Naive thymus-derived CD8-positive, alpha-beta T cell (primary cell): ENCODE measurements at places on chromosomes 12 and 14.

DNA sequence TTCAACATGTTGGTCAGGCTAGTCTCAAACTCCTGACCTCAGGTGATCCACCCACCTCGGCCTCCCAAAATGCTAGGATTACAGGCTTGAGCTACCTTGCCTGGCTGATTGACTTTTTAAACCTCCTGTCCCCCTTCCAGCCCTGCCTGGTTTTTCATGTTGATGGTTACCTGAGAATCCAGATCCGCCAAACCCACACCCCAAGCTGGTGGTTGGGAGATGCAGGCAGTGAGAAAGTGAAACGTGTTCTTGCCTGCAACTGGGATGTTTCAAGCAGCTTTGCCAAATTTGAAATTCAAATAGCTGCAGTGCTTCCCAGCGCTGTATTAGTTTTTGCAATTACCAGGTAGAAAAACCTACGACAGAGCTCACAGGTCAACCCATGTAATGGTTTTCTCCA is 238.3 kb upstream of the PWP1 start:
- no peak for DNase-seq

DNA sequence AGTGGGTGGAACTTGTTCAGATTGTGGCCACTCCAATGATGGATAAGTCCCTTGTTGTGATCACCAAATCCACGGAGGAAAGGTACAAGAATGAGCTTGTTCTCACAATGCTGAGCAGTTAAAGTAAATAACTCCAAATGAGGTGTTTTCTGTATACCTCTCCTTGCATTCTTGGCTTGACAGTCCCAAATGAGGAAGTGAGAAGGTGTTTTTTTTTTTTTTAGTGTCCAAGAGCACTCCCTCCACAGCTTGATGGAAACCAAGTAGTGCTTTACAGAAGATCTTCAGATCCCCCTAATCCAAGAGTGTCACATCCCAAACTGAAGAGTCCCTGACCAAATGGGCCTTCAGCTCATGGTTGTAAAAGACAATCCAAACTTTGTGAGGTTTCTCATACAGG is 153.6 kb downstream of the ATP23 start:
- DNase-seq = no peak

- DNase-seq = no peak
Measured at GRCh38 chr12:103557628-103558010, 29.5 kb upstream of the STAB2 start.

GRCh38 chr12:28099871-28100270 is 90.4 kb upstream of the CCDC91 start:
- no peak for DNase-seq

GRCh38 chr14:22460461-22461195 is 128.4 kb downstream of the DAD1 start:
- no peak for DNase-seq

- no peak for DNase-seq
Measured at GRCh38 chr12:2284321-2284813, 231.6 kb downstream of the CACNA1C start.

- no peak for DNase-seq
Measured at GRCh38 chr12:1646569-1647284, 17.7 kb downstream of the WNT5B start.

- DNase-seq = no peak
Measured at GRCh38 chr12:132618683-132619043, at the start of gene P2RX2. Gene P2RX2, plus strand, starts transcription at chr12:132618776. Its CDS starts 41 bp downstream, at chr12:132618817.

DNA sequence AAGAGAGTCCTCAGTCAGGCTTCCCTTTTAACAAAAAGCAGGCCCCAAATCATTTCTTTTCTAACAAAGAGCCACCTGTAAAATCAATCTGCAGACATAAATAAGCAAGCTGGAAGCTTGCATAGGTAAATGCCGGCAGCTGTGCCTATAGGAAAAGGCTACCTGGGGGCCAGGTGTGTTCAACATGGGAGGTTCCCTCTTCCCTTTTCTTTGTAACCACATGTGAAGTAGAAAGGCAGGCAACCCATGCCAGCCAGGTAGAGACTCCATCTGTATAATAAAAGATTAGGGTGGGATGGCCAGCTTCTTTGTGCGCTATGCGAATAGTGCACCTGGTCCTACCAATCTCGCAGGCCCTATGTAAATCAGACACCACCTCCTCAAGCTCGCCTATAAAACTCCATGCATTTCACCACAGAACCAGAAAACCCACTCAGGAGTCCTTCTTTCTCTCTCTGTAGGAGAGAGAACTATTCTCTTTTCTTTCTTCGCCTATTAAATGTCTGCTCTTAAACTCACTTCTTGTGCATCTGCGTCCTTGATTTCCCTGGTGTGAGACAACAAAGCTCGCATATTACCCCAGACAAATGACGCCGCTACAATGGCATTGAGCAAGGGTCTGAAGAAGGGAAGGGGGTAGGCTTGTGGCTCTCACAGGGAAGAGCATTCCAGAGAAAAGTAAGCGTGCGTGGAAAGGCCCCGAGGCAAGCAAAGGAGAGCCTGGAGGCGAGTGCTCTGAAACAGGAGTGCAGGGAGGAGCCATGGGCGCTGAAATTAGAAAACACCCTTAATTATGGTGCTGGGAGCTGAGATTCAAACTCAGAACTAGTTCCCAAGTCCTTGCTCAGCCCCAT is 67.2 kb downstream of the TTC9 start:
- DNase-seq = no peak

DNA sequence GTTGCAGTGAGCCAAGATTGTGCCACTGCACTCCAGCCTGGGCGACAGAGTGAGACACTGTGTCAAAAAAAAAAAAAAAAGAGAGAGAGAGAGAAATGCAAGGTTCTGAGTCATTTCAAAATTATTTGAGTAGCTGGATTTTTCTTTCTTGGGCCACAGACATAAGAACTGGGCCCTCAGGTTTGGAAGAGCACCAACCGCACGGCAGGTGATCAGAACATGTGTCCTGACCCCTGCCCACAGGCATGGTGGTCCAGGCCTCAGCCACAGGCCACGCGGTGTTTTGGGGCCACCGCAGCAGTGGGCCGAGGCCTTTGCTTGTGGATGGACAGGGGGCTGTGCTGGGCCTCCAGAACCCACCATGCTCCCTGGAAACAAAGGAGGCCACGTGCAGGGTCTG is 126.7 kb downstream of the CALM1 start:
- no peak for DNase-seq

DNA sequence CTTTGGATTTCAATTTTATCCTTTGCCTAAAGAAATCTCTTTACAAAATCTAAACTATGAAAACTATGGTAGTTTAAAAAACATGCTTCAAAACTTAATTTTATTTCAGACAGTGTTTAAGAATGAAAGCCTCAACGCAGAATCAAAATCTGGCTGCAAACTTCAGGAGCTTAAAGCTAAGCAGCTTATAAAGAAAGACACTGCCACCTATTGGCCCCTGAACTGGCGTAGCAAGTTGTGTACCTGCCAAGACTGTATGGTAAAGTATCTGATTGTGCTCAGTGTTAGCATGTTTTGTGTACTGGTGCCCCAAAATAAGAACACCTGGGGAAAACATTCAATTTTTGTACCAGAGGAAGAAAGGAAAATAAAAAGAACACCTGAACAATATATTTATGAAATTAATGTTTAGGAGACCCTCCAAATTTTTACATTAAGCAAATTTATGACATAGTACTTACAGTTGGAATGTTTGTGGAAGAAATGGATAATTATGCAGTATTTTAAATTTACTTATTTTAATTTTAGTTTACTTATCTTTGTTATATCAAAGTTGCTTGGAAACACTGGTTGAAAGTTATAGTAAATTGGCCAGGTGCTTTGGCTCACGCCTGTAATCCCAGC is 12.2 kb downstream of the UBR7 start:
- DNase-seq = peak; percentile 34

DNA sequence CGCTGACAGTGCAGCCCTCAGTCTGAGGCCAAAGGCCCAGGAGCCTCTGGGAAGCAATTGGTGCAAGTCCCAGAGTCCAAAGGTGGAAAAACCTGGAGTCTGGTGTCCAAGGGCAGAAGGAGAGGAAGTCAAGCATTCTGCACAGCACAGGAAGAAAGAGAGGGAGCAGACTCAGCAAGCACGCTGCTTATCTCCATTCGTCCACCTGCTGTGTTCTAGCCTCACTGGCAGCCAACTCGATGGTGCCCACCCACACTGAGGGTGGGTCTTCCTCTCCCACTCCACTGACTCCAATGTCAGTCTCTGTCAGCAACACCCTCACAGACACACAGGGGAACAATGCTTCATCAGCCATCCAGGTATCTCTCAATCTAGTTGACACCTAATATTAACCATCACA is 38.8 kb downstream of the HELB start:
- no peak for DNase-seq

- no peak for DNase-seq
Measured at GRCh38 chr12:57626111-57626920, 6.7 kb downstream of the B4GALNT1 start.

DNA sequence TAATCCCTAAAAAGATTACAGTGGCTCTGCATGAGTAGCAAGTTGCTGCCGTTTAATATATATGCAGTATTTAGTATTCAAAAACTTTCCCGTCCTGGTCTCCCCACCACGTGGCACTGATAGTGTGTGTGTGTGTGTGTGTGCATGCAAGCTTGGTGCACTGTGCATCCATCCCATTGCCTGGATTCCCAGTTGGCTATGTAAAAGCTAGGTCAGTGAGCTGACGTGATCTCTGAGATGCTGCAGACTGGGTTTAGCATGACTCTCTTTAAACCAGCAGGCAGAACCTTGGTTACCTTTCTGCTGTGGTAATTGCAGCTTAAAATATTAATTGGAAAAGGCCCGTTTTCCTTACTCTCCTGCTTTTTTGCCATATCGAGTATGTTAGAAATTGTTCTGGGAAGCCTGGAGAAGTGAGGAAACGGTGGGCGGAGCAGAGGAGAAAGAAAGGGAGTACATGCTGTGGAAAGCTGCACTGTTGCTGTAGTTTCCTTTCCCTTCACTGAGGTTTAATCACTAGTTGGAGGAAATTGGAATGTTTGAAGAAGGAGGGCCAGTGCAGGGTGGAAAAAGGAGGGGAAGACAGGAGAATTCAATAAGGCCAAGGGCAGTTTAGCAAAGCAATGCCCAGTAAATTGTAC is 4.0 kb upstream of the CNTN1 start:
- DNase-seq = no peak
